Calu3 (cell line): ENCODE measurements at places on chromosomes 1 and 21. TPM values are rescaled to one million over a fixed set of nuclear protein-coding genes. Genes with fewer than 3 reads are reported as not detected.

DNA sequence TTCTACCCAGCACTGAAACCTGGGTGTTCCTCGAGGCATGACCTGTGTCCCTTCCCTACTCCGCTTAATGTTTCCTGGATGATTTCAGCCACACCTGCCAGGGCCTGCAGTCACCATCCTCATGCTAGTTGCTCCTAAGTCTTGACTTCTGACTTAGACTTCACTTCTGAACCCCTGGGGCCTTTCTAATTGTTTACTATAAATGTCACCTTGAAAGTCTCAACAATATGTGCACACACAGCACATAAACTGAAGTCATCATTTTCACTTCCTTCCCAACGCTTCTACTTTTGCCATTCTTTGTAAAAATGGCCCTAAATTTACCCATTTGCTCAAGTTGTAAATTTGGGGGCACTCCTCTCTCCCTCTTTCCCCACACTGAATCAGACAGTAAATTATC lies 141.1 kb downstream of the DYRK1A start:
- DNase-seq: no peak

GRCh38 chr1:25519624-25520023 lies 23.8 kb upstream of the LDLRAP1 start:
- no peak for DNase-seq

Gene USH2A
- total RNA-seq: not detected in 2 replicates

Gene ST6GALNAC5
- total RNA-seq: 1.3 and 2.0 TPM in 2 replicates

Gene KRTAP21-2
- not detected in 2 replicates for total RNA-seq

Gene CCNL2
- total RNA-seq: 166 and 172 TPM in 2 replicates
